ENCODE measurements at places on chromosomes 7 and 10. TPM values are rescaled to one million over a fixed set of nuclear protein-coding genes. Genes with fewer than 3 reads are reported as not detected.

GRCh38 chr7:80357530-80357929 is 154.3 kb downstream of the GNAT3 start:
- DNase-seq: no peak

GRCh38 chr10:104144931-104145330 is 23.0 kb downstream of the SFR1 start:
- DNase-seq: no peak

DNA sequence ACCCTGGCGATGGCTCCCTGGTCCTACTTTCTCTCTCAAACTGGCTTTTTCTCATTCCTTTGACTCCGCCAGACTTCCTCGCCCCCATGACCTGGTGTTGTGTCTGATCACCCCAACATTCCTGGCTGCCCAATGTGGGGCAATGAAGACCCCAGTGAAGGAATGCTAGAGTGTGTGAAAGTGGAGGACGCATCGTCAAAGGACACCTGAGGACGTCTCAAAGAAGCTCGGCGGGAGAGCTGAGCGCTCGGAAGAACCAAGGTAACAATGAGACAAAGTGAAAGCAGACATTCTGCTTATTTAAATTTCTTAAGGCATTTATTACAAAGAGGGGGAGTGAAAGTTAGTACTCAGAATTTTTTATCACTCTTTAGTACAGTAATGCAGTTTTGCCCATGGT is 31.7 kb upstream of the AKR1C2 start:
- DNase-seq: no peak

- no peak for DNase-seq
Measured at GRCh38 chr10:33507662-33508425, 173.4 kb upstream of the NRP1 start.

MUC3A gene
- not detected for total RNA-seq

MYOZ1 gene
- total RNA-seq: not detected

- DNase-seq: no peak
Measured at GRCh38 chr7:125090596-125090995, 161.0 kb upstream of the POT1 start.

GRCh38 chr10:24793648-24794379 is 70.1 kb upstream of the ARHGAP21 start:
- DNase-seq: peak; percentile 80

DNA sequence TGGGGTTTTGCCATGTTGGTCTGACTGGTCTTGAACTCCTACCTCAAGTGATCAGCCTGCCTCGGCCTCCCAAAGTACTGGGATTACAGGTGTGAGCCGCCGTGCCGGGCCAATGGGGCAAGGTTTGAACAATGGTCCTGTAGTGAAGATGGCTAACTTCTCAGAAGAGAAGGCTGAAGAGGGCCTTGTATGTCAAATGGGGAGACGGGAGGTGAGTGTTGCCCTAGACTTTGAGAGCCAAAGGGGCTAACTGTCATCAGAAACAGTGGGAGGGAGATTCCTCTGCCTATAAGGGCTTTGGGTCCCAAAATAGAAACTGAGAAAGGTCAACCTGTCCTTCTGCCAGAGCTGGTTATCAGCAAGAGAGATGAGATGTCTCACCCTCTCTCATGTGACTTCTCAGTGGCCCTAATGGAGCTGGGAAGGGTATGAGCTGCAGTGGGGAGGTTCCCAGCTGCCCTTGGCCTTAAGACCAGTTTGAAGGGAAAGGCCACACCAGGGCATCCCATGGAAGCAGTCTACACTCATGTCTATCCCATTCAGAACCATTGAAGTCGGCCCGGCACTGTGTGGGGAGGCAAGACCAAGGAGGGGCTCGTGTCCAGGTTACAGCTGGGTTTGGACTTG is 1.3 kb upstream of the SAMD8 start:
- no peak for DNase-seq

Measured in lung microvascular endothelial cell (primary cell).